ENCODE measurements at places on chromosomes 2 and 18.

DNA sequence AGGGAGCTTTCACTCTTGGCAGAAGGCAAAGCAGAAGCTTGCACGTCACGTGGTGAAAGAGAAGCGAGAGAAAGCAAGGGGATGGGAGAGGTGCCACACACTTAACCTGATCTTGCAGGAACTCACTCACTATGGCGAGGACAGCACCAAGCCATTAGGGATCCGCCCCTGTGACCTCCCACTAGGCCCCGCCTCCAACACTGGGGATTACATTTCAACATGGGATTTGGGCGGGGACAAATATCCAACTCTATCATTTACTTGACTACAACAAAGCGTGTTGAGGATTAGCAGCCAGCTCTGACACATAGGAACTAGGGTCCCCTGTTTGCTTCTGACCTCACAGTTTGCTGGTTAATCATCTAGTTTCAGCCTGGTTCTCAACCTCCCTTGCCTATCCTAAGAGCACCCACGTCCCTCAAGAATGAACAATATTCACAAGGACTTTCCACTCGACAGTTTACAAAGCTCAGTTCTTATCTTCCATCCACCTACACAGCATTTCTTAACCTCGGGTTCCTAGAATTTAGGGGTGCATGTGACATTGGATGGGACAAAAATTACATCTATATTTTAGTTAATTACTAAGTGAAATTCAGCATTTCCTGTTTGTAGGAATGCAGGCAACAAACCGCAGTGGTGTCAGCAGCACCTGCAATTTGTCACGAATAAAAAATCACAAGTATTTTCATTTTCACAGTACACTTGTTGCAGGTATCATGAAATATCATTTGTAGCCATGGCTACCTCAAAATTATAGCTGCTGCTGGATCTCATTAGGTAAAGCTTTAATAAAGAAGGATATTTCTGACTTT, 36.0 kb downstream of the LBH start:
- peak; percentile 39 for DNase-seq

DNA sequence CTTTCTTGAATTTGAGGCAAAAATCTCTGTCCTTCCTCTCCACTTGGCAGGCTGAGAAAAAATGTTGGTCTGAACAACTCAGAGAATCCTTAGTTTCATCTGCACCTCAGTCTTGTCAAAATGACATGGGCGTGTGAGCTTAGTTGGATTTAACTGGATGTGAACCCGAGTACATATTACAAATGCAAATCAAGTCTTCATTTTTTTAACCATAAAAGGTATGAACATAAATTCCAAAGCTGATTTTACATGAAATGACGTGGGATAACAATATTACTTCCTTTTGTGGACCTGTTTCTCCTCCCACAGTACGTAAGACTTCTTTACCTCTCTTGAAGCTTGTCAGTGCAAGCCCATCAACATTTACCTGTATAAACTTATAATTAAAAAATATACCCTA, 32.6 kb upstream of the RND3 start:
- DNase-seq: no peak

DNA sequence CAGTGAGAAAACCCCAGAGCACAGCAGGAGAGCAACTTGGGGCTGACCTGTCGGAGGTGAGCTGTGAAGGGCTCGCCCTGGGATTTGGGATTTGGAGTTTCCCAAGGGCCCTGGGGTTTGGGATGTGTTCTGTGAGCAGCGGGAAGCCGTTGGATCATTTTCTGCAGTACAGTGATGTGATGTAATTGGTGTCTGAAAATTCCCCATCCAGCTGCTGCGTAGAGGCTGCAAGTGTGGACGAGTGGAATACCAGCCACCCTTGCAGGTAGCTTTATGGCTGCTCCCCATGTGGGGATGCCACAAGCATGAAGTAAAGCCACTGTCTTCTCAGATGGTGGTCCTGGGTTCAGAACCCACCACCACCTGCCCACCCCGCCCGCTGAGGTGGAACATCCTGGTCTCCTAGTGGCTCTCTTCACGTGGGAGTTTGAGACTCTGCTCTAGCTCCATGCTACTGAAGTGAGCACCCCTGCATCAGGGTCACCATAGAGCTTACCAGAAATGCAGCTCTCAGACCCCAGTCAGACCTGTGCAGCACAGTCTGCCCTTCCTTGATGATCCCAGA, 15.0 kb downstream of the IMPA2 start:
- DNase-seq: no peak

DNA sequence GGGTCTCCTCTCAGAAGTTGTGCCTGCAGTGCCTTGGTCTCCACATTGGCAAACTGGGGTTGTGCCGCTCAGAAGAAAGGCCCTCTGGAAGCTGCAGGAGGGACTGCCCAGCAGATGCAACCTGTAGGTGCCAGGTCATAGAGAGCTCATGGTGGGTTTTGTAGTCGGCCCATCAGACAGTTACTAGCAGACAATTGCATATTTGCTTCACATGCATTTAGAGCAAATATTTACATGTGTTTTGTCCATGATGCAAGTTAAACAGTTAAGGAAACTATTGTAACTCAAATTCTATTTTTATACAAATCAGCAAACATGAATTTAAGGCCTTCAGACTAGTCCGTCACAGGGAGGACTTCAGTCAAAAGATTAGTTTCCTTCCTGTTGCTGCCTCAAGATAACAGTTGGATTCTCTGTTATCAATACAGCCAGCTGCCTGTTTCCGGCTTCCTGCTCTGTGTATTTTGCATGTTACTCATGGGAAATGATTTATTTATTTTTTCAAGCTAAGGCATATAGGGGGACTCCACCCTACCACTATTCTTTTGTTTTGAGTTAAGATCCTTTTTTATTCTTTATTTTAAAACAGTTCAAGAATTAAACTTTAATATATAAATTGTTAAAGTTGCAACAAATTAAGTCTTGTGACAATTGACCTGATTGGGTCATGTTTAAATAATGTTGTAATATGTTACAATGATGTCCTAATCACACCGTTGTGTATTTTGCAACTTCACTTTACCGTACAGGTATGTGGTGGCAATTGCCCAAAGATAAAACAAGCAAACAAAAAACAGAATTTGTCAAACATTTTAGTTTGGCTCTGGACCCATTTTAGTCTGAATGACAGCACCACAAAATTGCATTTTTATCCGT, 133.5 kb downstream of the SPTBN1 start:
- peak; percentile 44 for DNase-seq

DNA sequence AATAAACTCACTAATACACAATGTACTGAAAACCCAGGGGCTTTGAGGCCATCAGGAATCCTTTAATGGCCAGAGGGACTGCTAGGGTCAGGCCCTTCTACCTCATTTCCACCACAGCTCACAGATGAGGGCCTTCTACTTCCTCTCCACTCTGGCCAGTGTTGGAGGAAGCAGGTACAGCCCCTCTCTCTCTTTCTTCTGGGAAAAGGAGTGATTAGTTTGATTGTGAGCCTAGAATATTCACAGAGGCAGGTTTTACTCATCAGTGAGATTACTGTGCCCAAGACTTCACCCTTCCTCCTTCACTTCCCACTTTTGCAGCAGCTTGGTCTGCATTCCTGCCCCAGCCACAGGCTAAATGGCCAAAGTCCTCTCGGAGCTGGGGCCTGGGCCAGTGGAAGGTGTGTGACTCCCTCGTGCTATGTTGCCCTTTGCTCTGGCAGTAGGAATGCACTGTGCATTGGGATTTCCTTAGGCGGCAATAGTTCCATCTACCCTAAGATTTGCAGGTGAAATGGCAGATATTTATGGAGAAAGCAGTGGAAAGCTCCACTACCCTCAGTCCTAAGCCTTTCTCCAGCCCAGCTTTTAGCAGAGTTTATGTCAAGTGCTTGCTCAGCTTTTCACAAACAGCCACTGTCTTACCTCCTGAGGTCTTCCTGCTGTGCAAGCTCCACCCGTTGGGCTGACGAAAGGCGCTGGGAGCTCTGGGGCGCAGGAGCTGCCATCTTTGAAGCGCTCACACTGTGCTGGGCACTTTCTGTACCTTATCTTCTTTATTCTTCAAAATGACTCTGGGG, 36.2 kb upstream of the YES1 start:
- no peak for DNase-seq

GRCh38 chr18:13449651-13450050, 231.1 kb downstream of the LDLRAD4 start:
- DNase-seq: no peak

DNA sequence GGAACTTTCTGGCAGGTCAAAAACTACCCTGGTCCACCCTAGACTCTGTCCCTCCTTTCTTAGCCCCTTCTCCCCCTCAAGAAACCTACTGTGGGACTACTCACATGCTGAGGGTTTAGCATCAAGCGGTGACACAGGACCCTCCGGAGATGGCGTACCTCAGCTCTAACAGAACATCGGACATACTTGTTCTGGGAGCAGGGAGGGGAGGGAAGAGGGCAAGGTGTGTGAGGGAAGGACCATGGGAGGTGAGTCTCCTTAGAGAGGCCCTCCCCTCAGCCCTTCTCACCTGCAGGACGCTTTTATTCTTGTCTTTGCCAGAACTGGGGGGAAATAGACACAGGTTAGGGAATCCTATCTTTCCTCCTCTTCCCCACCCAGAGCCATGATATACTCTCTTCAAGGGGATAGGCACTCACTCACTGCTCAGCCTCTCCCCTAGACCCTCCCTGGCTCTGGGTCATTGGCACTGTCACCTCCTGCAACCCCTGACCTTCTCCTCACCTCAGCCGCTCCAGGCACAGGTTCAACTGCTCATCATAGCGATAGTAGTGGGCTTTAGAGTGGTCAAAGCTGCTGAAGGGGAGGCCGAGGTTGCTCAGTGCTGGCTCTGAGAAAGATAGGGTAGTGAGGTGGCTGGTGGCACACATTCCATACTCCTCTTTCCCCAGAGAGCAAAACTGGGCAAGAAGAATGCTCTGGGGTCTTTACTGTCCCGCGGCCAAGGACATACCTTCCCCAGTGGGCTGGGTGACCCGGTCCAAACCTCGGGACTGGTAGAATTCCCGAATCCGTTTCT, 1.8 kb downstream of the PCGF1 start:
- DNase-seq: no peak

GRCh38 chr2:33782395-33783230, 183.5 kb upstream of the FAM98A start:
- DNase-seq: no peak

DNA sequence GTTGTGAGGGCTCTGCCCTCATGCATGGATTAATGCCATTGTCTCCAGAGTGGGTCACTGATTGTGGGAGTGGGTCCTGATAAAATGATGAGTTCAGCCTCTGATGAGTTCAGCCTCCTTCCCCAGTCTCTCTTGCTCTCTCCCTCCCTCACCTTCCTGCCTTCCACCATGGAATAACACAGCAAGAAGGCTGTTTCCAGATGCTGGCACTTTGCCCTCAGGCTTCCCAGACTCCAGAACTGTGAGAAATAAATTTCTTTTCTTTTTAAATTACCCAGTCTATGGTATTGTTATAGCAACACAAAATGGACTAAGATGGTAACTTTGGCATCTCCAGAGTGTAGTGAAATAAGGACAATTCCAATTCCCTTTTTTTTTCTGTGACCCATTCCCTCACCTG, 47.1 kb upstream of the MAP4K3 start:
- DNase-seq: no peak

DNA sequence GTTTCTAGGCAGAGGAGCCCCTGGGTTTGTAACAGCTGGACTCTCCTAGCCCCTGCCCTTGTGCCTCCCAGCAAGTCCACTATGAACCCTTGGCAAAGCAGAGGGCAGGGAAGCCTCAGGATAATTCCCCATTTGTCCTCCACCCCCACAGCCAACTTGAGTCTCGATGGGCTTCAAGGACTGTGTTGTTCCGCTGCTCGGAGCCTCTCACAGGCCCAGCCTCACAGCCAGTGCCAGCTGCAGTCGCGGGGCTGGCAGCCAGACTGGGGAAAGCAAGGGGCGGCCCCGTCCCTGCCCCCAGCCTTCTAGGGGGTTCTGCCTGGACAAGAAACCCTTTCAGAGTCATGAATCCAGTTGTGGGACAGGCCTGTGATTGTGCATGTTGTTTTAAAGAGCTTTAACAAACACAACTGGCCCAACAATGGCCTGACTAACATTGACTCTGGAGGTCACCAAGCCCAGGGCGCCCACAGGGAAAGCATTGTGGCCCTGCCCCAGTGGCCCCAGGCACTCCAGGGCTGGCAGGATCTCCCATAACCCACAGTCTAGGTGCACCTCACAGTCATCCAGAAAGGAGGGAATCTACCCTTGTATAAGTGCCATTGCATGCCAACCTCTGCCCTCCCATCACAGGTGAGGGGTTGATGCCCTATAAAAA, 71.8 kb upstream of the DAPL1 start:
- DNase-seq: no peak

- no peak for DNase-seq
Measured at GRCh38 chr2:232540441-232541041, 1.0 kb downstream of the CHRNG start.

All from CD4-positive, alpha-beta T cell (primary cell).